Stimulated activated CD4-positive, alpha-beta T cell treated with anti-CD3 and anti-CD28 coated beads, Interleukin-1b, Interleukin-23, amount 100 ng/mL, for 24 hours (primary cell): ENCODE measurements at places on chromosomes 6 and 20.

- DNase-seq: no peak
Observed at GRCh38 chr6:25013246-25013645, 77.5 kb upstream of the RIPOR2 start.

DNA sequence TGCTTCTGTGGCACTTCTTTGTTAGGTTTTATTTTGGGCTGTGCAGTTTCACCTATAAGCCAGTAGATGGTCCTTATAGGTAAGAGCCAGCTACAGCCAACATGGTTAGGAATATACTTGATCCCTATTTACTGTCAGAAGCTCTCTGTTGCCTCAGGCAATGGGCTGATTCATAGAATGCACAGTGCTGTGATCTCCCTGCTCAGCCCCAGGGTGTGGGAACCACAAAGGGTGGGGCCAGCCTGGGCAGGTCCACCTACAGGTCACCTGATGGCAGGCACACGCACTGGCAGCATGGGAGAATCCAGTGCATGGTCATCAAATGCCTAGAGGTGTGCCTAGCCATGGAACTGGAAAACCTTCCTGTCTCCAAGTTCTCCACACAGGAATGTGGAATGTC lies 191.9 kb downstream of the MOXD1 start:
- DNase-seq: no peak

GRCh38 chr20:44183282-44183681 lies 3.7 kb downstream of the JPH2 start:
- DNase-seq: no peak

- DNase-seq: no peak
Observed at GRCh38 chr6:145547594-145548335, 187.6 kb downstream of the EPM2A start.

DNA sequence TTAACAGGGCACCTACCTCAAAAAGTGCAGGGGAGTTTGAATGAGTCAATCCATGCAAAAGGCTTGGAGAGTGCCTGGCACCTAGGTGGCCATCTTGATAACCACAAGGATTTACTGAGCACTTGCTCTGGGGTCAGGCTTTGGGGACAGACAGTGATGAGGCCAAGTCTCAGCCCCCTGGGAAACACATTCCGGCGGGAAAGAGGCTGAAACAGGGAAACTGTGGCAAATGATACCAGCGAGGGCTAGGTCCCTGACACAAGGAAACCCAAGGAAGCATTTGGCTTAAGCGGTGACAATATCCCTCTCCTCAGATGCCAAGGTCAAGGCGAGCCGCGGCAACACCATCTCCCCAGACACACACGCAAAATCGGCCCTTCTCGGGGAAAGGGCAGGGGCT lies 527 bp upstream of the DOK5 start:
- no peak for DNase-seq

DNA sequence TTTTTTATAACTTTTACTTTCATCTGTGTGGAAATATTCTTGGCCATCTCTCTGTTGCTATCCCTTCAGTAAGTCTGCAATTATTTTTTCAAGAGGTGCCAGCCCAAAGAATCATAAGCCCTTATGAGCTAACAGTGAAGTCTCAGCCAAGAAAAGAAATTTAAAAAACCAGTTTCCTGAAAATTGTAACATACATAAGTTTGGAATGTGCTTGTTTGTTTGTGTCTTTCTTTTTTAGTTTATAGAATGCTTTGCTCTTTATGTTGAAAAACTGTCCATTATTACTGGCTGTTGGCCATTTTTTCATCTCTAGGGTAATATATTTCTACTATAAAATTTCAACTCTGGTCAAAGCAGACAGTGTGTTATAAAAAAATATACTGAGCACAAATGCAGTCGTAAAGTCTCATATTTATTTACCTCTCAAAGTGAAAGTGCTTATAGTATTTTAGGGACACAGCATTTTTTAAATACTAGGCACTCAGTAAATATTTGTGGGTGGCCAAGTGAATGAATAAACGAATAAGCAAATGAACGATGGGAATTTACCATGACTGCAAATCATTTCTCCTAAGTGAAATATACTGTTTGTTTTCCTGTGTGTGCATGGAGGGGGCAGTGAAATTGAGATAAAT lies 659.7 kb downstream of the KIF16B start:
- DNase-seq: no peak

GRCh38 chr6:47360388-47360787 lies 50.7 kb upstream of the TNFRSF21 start:
- DNase-seq: no peak

- no peak for DNase-seq
Observed at GRCh38 chr20:19026901-19027644, 185.4 kb upstream of the SLC24A3 start.

GRCh38 chr6:137928286-137928685 lies 61.2 kb downstream of the TNFAIP3 start:
- no peak for DNase-seq

DNA sequence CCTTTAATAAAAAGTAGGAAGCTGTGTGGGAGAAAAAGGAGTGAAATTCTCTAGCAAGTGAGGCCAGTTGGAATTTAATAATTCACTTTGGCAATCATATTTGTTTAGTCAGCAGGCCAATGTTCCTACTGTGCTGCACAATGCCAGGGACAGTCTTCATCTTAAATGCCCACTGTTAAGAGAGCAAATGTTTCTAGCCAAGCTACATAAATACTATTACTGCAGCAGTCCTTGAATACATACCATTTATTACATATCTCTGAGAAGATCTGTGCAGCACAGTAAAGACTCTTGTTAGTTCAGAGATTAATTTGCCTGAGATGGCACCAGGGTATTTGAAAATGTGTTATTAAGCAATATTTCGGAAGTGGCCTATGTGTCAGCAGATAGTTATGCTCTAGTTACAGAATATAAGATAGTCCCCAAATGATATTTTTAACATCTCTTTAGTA lies 105.4 kb downstream of the OGFRL1 start:
- DNase-seq: no peak

DNA sequence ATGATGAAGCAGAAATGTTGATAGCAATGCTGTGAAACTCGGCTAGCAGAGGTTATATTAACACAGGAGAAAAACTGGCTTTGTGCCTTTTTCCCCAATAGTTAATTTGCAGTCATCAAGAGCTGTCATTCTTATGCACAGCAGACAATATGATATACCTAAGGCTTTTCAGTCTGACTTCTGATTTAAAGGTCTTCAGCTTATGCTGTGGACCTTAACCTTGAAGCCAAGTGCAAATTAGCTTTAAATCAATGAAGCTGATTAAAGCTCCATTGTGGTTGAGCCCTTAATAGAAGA lies 171.6 kb upstream of the ID4 start:
- no peak for DNase-seq

DNA sequence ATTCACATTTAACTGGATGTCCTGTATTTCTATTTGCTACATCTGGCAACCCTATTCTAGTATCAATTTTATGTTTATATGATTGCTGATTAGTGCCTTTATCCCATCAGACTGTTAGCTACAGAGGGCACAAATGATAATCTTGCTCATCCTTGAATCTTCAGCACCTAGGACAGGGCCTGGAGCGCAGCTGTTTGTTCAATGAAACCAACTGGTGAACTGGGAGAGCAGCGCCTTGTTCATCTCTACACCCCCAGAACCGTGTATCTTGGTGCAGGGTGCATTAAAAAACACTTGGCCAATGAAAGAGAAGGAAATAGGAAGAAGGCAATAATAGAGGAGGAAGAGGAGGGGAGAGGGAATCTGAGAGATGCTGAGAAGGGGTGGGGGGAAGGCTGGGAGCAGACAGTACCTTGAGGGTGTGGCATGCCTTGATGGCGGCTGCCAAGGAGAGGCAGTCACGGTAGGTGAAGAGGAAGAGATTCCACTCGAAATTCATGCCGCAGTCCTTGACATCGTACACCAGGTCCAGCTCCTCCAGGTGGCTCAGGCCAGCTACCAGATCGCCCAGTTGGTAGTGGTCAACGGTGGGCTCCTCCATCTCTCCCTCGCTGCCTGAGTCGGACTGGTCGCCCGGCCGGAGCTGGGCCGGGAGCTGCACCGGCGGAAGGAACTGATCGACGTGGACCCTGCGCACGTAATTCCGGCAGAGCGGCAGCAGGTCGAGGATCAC lies 15.5 kb downstream of the TMEM151B start:
- no peak for DNase-seq

DNA sequence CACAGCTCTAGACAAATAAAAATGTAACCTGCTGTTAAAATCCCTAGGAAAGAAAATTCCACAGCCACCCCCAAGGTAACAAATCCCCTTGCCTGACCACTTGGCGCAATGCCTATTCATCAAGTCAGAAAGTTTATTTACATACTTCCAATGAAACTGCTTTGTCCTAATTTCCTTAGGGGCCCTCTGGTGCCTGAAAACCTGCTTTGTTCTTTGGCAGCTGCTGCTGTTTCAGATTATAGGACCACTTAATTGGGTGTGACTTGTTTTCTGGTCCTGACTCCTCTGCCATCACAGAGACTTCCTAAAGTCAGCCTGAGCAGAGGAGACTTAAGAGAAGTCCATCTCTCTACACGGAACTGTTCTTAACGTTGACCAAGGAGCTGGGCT lies 323.6 kb downstream of the UBE3D start:
- DNase-seq: no peak

- no peak for DNase-seq
Observed at GRCh38 chr6:70421509-70421908, 8.2 kb downstream of the FAM135A start.

GRCh38 chr6:2643130-2643529 lies 107.6 kb downstream of the MYLK4 start:
- DNase-seq: no peak

- DNase-seq: no peak
Observed at GRCh38 chr6:85971238-85971637, 328.6 kb upstream of the SYNCRIP start.

DNA sequence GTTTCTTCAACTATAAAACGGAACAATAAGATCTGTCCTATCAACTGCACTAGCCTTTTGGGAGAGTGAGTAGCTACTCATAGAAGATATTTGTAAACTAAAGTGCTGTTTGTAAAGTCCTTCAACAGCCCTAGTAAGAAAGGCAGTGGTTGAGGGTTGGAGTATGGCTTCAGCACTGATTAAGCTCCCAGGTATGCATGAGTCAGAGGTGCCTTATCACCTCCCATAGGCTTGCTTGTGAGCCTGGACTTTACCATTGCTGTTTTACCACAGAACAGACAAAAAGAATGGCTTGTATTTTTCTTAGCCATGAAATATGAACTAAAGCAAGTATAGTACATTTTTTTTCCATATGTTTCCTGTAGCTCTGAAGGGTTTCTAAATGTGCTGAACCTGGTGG lies 44.1 kb downstream of the SAMD3 start:
- DNase-seq: no peak

- no peak for DNase-seq
Observed at GRCh38 chr6:150169609-150170008, 26.8 kb downstream of the PPP1R14C start.

DNA sequence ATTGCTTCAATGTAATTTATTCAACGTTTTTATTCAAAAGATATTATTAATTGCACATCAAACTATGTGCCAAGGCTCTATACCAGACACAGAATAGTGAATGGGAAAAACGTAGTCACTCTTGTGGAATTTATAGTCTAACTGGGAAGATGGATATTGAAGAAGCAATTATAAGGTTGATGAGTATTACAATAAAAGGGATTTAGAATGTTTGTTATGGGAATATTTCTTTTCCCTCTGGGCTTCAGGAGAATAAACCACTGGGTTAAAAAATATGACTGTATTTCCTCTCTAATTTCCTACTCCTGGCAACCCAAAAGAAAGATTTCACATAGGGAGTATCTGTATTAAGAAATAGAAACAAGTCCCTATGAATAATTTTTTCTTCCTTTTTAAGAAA lies 25.1 kb upstream of the UTRN start:
- no peak for DNase-seq

GRCh38 chr6:10556992-10557391 lies 35.8 kb downstream of the GCNT2 start:
- no peak for DNase-seq

DNA sequence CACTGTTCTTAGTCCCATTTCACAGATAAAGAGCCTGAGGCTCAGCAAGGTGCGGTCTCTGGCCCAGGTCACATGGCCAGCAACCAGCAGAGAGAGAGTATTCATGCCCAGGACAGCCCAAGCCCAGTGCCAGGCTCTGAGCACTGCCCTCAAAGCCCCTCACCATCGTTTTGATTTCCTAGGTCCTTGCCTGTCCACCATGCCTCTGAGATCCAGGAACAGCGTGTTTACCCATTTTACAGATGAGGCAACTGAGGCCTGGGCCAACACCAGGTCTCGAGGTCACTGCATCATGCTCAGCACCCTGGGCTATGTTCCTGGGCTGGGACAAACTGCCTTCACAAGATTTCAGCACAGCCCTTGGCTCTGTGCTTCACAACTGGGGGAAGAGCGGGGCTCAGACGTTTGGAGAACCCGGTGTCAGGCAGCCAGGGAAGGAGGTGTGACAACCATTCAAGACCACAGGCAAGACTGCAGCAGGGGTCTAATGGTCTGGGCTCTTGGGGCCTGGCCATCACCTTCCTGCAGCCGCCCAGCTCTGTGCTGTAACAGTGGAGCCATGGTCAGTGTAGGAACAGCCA lies 1.3 kb upstream of the BPIFA2 start:
- DNase-seq: no peak

GRCh38 chr20:5950271-5951031 lies at the start of the genes MCM8 and TRMT6:
TSS of gene MCM8 (plus strand) at chr20:5950652. CDS start at chr20:5952016, 1,364 bp downstream.
TSS of gene TRMT6 (minus strand) at chr20:5950533. CDS start at chr20:5950405, 128 bp downstream.
- DNase-seq: peak; percentile 97

DNA sequence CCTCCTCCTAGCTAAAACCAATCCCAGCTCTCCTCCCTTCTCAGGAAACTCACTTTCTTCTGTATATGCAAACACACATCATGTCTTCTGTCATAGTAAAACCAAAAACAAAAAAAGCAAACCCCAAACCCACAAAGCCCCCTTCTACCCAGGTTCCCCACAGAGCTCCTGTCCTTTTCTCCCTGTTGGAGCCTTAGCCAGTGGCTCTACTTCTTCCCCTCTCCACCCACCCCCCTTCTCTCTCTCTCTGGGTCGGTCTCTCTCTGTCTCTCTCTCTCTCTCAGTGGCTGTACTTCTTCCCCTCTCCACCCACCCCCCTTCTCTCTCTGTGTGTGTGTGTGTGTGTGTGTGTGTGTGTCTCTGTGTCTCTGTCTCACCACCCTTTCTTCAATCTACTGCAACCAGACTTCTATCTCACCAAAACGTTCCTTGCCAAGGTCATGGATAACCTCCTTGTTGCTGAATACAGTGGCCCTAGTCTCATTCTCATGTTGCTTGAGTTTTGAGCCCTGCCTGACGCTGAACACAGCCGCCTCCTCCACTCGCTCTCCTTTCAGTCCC lies 8.7 kb upstream of the OSER1 start:
- no peak for DNase-seq
